SW480 (cell line): ENCODE measurements at places on chromosomes 1 and 21.

GRCh38 chr1:11311816-11312755 is 39.1 kb downstream of the UBIAD1 start:
- DNase-seq, result no peak

DNA sequence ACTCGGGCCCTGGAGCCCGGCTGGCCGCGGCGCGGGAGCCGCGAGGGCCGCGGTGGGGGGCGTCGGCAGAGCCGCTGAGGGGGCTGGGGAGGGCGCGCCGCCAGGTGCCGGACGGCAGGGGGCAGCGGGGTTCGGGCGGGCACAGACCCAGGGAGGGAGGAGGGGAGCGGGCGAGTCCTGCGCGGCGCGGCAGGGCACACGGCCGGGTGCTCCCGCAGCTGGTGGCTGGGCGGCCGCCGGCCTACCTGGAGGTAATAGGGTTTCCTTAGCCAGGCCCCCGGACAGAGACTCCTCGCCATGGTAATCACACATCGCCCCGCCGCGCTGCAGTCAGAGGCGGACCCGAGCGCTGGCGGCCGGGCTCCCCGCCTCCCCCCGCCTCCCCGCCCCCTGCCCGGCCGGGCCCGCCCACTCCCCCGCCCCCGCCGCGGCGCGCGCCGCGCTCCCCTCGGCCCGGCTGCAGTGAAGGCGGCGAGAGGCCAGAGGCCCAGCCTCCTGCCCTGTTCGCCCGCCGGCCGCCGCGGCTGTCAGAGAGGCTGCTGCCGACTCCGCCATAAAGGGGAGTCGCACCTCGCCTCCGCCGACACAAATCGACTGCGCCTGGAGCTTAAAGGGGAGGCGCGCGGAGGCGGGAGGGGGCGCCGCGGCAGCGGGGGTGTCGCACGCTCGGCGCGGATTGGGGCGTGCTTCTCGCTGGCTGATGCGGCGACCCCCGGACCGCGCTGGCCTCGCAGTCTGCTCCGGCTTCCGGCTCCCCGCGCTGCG is at the start of gene DIPK1A:
TSS of gene DIPK1A (minus strand) at position 332 of the 765 bp plus-strand sequence. CDS start at position 299, 33 bp downstream.
- DNase-seq, result peak; percentile 79

GRCh38 chr1:160549665-160550006 is 26.6 kb upstream of the SLAMF6 start:
- no peak for DNase-seq

DNA sequence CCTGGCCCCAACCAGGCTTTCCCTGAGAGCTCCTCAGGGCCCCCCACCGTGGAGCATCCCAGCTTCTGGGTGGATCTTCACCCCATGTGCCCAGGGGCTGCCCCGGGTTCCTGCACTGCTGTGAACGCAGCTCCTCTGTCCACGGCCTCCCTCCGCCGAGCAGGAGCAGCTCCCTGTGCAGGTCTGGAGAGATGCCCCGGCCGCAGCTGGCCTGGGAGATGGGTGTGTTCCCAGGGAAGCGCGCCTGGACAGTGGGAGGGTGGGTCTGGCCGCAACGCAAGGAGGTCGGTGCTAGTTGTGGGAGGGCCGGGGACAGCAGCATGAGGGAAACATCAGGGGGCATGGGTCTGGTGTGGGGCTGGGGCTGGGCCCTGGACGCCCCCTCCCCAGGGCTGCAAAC is 71.3 kb downstream of the MORN1 start:
- DNase-seq, result no peak

- DNase-seq, result no peak
These were observed 29.7 kb downstream of the CHODL start for GRCh38 chr21:18274370-18274769.

DNA sequence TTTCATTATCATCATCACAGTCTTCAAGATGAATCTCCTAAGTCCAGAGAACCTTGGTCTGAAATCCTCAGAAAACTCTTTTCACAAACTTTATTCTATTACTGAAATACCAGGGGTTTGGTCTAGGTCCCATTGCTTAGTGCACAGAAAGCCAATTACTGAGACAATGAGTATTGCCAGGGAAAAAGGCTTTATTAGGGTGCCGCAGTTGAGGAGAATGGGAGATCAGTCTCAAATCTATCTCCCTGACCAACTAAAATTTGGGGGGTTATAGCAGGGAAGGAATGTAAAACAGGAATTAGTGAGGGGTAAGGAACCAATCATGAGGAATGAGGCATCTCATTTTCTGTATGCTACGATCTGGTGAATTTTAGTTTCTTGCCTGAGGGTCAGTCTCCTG is 70.5 kb upstream of the PPIH start:
- no peak for DNase-seq

DNA sequence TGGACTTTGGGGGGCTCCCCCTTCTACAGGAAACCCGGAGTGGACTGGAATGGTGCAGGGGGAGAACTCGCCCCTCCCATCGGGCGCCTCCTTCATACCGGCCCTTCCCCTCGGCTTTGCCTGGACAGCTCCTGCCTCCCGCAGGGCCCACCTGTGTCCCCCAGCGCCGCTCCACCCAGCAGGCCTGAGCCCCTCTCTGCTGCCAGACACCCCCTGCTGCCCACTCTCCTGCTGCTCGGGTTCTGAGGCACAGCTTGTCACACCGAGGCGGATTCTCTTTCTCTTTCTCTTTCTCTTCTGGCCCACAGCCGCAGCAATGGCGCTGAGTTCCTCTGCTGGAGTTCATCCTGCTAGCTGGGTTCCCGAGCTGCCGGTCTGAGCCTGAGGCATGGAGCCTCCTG is at the start of gene TNFRSF14:
TSS of gene TNFRSF14 (plus strand) at position 95 of the 401 bp plus-strand sequence. CDS start at position 389, 294 bp downstream.
- peak; percentile 53 for DNase-seq

DNA sequence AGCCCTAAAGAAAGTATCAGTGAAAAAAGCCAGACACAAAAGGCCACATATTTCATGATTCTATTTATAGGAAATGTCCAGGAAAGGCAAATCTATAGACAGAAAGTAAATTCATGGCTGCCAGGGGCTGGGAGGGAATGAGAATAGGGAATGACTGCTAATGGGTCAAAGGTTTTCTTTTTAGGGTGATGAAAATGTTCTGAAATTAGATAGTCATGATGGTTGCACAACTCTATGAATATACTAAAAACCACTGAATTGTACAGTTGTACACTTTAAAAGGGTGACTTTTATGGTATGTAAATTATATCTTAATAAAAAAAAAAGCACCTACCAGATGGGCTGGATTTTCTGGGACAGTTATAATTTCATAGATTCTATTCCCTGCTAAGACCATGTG is 114.8 kb downstream of the CNIH3 start:
- DNase-seq, result no peak

- DNase-seq, result no peak
These were observed 429.8 kb upstream of the VAMP3 start for GRCh38 chr1:7341145-7341905.

DNA sequence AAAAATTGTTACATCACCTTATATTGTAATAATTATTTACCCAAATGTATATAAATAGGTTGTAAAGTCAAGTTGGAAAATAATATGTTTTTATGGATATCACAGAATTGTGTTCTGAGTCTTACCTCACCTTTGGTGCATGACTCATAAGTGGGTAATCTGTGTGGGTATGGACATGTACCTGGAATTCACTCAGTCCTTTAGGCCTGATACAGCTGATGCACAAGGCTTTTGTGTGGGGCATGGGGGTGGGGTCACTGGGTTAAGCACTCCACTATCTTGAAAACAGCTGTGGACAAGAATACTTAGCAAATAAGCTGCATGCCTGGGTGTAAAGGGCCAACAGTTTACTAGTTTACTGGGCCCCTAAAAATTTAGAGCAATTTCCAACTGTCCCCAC is 34.4 kb downstream of the INKA2 start:
- peak; percentile 58 for DNase-seq

- peak; percentile 39 for DNase-seq
These were observed 107.3 kb upstream of the RUNX3 start for GRCh38 chr1:25037174-25038074.

- DNase-seq, result no peak
These were observed 6.9 kb downstream of the CSRP1 start for GRCh38 chr1:201499795-201500669.

DNA sequence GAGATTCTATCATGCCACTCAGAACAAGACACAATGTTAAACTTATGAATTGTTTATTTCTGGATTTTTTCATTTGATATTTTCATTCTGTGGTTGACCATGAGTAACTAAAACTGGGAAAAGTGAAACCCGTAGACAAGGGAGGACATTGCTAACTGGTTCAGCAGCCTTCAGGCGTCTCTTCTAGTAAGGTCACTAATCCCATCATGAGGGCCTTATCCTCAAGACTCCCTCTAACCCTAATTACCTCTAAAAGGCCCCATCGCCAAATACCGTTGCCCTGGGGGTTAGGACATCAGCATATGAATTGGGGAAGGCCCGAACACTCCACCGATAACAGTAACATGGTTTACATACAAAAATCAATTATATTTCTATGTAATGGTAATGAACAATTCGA is 247.6 kb downstream of the TM2D1 start:
- DNase-seq, result no peak

DNA sequence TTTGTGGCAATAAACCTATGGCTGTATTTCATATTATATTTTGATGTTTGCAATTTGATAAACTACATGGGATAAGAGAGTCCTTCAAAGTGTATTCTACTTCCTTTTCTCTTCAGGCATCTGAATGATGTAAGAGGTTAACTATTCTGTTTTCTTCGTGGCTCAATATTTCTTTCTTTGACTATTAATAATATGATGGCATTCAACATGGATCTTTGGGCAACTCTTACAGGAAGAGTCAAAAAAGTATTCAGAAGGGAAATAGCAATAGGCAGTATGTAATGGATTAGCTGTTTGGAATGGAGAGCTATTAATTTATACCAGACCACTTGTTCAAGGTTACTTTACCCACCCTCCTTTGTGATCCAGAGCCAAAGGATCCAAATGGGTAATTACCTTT is 74.4 kb downstream of the HMCN1 start:
- no peak for DNase-seq

DNA sequence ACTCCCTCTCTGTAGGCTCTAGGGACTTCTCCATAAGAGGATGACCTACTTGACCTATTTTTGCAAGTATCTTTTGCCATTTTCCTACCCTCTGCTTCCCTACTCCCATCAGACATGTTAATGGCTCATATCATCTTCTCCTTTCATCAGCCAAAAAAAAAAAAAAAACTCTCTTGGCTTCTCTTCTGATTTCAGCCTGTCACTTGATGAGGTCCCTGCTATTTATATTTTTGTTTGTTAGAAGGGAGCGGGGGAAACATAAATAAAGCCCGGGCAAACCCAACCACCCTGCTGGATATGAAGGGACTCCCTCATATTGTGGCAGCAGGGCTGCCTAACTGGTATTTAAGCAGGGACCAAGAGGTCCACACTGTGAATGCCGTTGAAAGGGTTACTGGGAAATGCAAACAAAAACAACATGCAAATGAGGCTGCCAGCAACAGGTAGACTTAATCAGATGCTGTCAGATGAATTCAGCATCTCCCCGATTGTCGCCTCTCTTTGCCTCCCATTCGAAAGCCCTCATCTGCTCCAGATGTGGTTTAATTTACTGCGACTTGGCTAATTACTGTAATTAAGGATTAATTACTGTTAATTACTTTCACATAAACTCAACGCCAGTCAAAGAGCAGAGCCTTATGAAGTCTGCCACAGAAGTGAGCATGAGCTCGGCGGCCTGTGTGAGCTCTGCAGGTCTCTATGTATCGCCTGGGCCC is 172.3 kb downstream of the PBX1 start:
- DNase-seq, result no peak

DNA sequence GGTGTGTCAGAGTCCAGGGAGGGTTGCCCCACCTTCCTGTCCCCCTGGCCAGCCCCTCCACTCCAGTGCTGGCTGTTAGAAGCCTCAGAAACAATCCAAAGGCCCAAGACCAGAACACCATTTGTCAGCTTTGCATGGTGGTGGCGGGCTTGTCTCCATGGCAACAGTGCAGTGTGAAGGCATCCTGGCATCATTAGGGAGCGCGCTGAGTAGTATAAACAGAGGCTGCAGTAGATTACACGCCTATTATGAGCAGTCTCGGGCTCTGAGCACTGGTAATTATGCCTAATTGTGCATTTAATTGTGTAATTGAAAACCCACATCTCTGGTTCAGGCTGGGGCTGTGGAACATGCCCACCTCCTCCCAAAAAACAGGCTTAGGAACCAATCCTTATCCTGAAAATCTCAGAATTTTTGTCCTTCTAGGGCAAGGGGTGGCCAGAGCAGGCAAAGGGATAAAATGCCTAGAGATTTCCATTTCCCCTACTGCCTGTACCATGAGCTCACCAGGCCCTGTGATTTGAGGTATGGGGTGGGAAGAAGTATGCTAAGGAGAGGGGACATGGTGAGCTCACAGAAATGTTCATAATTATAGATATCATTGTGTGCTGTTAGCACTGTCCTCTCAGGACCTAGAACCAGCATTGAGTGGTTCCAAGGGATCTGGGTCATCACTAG is 11.7 kb downstream of the NKAIN1 start:
- no peak for DNase-seq

GRCh38 chr1:167904652-167905130 is 9.2 kb downstream of the ADCY10 start:
- DNase-seq, result no peak

- DNase-seq, result no peak
These were observed 38.5 kb upstream of the USP1 start for GRCh38 chr1:62398377-62398776.
